Vagina (tissue), 2 donors: ENCODE measurements at places on chromosomes 5 and 9.

- peaks cover 45% of the 10 kb centered on the region for H3K4me1 ChIP-seq
- DNase-seq = no peak
- H3K27ac ChIP-seq = peak overlapping the region; percentile 90
- H3K36me3 ChIP-seq = no peaks in the 10 kb centered on the region
- H3K27me3 ChIP-seq = no peaks in the 10 kb centered on the region
Observed at GRCh38 chr9:15295761-15296405, 11.1 kb downstream of the TTC39B start.

DNA sequence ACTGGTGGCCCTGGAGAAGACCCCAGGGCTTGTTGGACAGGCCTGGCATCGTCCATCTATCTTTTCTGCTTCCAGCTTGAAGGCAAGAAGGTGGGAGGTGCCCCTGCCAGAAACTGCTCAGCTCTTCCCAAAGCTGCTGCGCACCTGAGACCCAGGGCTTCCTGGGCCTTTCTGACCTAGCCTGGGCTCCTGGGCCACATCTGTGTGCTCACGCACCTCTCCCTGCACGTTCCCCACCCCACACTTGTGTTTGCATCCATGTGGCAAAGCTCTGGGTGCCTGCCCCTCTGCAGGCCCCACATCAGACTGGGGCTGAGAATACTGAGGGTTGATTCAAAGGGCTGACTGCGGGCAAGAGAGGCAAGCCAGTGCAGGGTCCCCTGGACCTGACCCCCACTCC is 63.4 kb downstream of the PFDN1 start:
- no peak overlapping the region for H3K4me3 ChIP-seq
- H3K4me1 ChIP-seq = peaks cover 46% of the 10 kb centered on the region
- H3K27ac ChIP-seq = no peak overlapping the region
- DNase-seq = no peak
- no peaks in the 10 kb centered on the region for H3K27me3 ChIP-seq

DNA sequence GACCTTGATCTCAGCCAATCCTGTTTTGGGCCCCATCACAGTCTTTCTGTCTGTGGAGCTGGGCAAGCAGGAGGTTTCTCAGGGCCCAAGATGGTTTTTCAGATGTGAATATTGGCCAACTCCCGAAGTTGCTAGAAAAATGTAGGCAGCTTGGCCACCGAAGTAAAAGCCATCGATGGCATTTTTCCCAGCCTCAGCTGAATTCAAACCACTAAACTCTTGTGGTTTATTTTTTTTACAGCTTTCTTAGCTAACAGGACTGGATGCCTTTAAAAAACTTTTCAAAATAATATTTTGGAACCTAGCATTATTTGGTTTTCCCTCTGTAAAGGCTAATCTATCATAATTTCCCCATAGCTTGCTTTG is 102.5 kb upstream of the ERCC6L2 start:
- peaks cover 18% of the 10 kb centered on the region for H3K4me1 ChIP-seq
- H3K27ac ChIP-seq = peak overlapping the region; percentile 74
- no peaks in the 10 kb centered on the region for H3K27me3 ChIP-seq

GRCh38 chr9:93652604-93653592 is 76.5 kb downstream of the PHF2 start:
- no peaks in the 10 kb centered on the region for H3K4me1 ChIP-seq
- no peaks in the 10 kb centered on the region for H3K27me3 ChIP-seq
- H3K27ac ChIP-seq = no peak overlapping the region

GRCh38 chr5:132813599-132814502 is 749 bp downstream of the SOWAHA start:
- DNase-seq = no peak
- peaks cover 4% of the 10 kb centered on the region for H3K27me3 ChIP-seq
- peaks cover 12% of the 10 kb centered on the region for H3K4me1 ChIP-seq
- H3K4me3 ChIP-seq = peak overlapping the region; percentile 35
- no peaks in the 10 kb centered on the region for H3K36me3 ChIP-seq

- no peak for DNase-seq
- no peaks in the 10 kb centered on the region for H3K4me1 ChIP-seq
- no peaks in the 10 kb centered on the region for H3K36me3 ChIP-seq
- H3K27me3 ChIP-seq = no peaks in the 10 kb centered on the region
- no peak overlapping the region for H3K4me3 ChIP-seq
Observed at GRCh38 chr5:108715408-108715807, 32.3 kb upstream of the FER start.
